ENCODE measurements at places on chromosomes 5 and 9. TPM values are rescaled to one million over a fixed set of nuclear protein-coding genes. Genes with fewer than 3 reads are reported as not detected.

PDE8B gene
- total RNA-seq, result not detected

CDC25C gene
- total RNA-seq, result 0.26 TPM

IGFBPL1 gene
- not detected for total RNA-seq

FAM153A gene
- total RNA-seq, result not detected

PCDHGC3 gene
- 55.5 TPM for total RNA-seq

COL15A1 gene
- 1.1 TPM for total RNA-seq

TMEM174 gene
- total RNA-seq, result not detected

RGS7BP gene
- total RNA-seq, result not detected

LHX3 gene
- not detected for total RNA-seq

IL3 gene
- total RNA-seq, result not detected

Measured in bronchial smooth muscle cell (primary cell).